ENCODE measurements at places on chromosomes 3 and 15. TPM values are rescaled to one million over a fixed set of nuclear protein-coding genes. Genes with fewer than 3 reads are reported as not detected.

- no peak for DNase-seq
Measured at GRCh38 chr3:157793745-157794144, 290.5 kb upstream of the VEPH1 start.

- DNase-seq: no peak
Measured at GRCh38 chr15:73515527-73515926, 72.6 kb downstream of the REC114 start.

The TMCO5A gene
- not detected for polyA plus RNA-seq

- no peak for DNase-seq
Measured at GRCh38 chr3:29936054-29936453, 655.2 kb downstream of the RBMS3 start.

DNA sequence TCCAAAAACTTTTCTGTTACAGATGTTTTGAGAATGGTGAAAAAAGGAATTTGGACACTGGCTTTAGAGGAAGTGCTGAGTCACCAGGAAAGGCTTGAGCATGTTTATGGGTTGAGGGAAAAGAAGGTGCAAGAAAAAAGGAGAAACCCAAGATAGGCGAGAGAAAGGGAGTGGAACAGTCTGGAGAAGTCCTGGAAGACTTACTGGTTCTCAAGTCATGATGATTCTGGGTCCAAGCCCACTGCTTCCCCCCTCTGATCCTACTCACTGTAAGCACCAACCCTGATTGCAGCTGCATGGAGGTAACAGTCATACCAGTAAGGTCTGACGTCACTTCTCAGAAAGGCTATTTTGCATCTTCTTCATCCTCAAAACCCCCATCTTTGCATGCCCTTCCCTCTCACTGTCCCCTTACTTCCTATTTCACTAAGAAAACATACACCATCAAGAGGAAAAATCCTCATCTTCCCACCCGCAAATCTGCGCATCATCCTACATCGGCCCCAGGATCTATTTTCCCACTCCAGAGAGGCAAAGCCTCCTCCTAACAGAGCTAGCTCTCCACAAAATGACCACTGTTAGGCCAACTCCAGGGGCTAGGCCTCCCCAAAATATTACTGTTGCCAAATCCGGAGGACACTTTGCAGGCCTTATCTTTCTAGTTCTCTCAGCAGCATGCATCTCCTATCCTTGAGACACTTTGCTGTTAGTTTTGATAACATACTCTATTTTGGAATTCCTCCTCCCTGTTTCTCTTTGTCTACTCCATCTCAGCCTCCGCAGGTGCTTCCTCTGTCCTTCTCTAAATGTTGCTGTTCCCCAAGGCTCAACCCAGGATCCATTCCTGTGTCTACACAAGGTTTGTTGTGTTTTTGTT, 3.2 kb upstream of the ATP13A3 start:
- DNase-seq: peak; percentile 92

- no peak for DNase-seq
Measured at GRCh38 chr3:136906725-136907124, 44.7 kb downstream of the NCK1 start.

The SENP8 gene
- 0.79 TPM for polyA plus RNA-seq

The ITIH1 gene
- polyA plus RNA-seq: 0.75 TPM

The PTX3 gene
- 9.1 TPM for polyA plus RNA-seq

DNA sequence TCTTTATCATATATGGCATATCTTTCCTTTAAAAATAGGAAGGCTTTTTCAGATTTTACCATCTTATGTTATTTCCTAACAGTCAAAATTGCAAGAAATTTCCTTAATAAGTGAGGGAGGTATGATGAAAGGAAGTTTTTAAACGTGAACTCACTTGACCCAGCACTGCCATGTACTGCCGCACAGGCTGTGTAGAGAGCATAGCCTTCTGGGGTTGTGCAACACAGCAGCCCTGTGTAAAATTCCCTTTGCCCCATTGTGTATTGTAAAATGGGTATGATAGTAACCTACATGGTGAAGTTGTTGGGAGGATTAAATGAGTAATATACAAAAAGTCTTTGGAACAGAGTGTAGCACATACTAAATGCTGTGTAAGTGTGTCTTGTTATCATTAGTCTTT, 78.6 kb downstream of the PEX5L start:
- no peak for DNase-seq

DNA sequence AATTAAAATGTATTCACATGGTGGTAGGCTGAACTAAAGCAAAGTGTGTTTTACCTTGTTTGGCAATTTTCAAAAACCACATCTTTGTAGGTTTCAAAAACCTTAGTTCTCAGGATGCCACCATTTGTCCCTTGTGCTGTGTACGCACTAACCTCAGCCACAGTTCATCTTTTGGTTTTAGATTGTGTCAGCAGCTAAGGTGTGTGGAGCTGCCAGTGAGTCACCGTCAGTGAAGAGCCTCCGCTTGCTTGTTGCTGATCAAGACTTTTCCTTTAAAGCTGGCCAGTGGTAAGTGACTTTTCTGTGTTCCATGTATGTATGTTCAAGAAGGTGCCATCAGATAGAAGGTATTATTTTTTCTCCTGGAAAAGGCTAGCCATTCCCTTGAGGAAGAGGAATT, 21.1 kb downstream of the OXNAD1 start:
- DNase-seq: no peak

The TMEM158 gene
- polyA plus RNA-seq: not detected

- DNase-seq: no peak
Measured at GRCh38 chr15:80856809-80857377, 77.7 kb downstream of the CEMIP start.

DNA sequence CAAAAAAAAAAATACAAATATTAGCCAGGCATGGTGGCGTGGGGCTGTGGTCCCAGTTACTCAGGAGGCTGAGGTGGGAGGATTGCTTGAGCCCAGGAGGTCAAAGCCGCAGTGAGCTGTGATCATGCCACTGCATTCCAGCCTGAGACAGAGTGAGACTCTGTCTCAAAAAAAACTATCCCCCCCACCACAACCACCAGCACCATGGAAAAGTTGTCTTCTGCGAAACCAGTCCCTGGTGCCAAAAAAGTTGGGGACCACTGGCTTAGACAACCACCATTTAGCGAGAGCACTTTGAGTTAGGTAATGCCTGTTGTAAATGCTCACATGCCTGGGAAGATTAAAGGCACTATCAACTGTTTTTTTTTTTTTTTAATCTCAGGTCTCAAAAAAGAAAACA, 15.4 kb downstream of the ARHGAP31 start:
- no peak for DNase-seq

GRCh38 chr15:89327113-89327512, 7.5 kb downstream of the POLG start:
- no peak for DNase-seq

The OR5K2 gene
- polyA plus RNA-seq: not detected

DNA sequence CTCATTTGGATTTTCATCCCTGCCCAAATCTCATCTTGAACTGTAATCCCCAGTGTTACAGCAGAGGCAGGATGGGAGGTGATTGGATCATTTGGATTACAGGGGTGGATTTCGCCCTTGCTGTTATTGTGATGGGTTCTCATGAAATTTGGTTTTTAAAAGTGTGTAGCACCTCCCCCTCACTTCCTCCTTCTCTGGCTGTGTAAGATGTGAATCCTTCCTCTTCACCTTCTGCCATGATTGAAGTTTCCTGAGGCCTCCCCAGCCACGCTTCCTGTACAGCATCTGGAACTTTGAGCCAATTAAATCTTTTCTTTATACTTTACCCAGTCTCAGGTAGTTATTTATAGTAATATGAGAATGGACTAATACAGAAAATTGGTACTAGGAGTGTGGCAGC, 316.8 kb downstream of the PLCL2 start:
- DNase-seq: no peak

DNA sequence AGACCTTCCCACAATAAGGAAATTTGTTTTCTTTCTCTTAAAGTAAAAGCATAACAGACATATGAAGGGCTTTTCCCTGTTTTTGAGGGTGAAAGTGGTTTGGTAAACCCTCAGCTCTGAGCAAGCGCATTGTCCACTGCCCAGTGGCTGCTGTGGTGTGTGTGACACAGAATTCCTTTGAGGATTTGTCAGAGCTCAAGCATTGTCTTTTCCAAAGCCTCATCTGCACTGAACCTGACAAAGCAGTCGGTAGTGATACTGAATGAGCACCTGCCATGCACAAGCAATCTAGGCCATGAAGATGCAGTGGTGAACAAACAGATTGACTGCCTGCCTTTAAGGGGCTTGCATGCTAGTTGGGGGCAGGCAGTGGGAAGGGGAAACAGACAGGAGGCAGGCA, 128.3 kb downstream of the PLCL2 start:
- no peak for DNase-seq

GRCh38 chr3:10743366-10744097, 72.5 kb upstream of the SLC6A11 start:
- DNase-seq: no peak

DNA sequence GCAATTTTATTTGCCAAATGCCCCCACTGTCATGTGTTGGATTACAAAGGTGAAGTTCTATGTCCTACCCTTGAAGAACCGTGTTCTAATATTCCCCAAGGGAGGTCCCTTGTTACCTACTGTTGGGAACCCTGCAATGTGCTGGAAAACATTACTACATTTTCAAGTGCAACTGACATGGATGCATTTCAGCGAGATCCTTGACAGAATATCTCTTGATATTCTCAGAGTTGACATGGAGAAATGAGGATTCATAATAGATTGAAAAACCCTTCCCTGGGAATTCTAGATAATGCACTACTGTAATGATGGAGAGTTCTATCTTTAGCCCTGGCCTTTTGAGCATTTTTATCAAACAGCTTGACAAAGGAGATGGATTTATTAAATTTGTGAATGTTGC, 397.4 kb downstream of the FEZF2 start:
- DNase-seq: no peak

DNA sequence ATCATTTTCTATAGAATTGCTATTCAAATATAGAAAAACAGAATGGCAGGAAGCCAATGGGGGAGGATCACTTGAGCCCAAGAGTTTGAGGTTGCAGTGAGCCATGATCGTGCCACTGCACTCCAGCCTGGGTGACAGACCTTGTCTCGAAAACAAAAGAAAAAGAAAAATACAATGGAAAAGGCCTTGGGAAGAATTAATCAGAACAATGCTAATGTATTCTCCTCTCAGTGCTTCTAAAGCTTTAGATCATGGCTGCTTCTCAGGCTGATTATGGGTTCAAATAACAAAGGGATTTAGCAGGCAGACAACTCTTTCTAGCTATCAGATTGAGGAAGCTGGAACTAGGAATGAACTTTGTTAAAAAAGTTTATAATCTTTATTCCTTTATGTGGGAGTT, 115.8 kb downstream of the PDCD6IP start:
- DNase-seq: no peak

The GRAMD1C gene
- 0.29 TPM for polyA plus RNA-seq

- DNase-seq: peak; percentile 72
Measured at GRCh38 chr15:98518823-98519561, 129.3 kb upstream of the IGF1R start.

- no peak for DNase-seq
Measured at GRCh38 chr15:85324202-85324601, 56.2 kb upstream of the AKAP13 start.

DNA sequence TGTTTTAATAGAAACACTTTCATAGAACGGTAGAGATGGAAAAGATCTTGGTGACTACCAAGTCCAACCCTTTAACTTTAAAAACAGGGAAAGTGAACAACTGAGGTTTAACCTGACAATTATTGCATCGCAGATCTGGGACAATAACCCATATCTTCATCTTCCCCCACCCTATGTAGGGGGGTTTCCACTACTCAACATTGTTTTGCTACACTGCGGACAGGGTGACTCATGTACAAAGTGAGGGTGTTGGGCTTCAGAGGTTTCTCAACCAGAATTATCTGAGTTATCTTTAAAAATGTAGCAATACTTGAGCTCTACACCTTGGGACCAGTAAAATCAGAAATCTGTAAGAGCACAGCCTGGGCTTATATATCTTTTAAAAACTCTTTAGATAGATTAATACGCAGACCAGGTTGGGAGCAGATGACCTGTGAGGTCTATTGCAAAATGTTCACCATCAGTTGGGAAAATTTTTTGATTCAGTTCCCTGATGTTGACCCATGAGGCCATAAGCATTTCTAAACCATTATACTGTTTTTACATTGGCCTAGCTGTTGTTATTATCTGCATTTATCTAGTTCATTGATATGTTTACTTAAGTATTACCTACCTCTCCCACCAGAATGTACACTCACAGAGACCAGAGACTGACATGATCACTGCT, 103.6 kb upstream of the ICE2 start:
- DNase-seq: no peak

DNA sequence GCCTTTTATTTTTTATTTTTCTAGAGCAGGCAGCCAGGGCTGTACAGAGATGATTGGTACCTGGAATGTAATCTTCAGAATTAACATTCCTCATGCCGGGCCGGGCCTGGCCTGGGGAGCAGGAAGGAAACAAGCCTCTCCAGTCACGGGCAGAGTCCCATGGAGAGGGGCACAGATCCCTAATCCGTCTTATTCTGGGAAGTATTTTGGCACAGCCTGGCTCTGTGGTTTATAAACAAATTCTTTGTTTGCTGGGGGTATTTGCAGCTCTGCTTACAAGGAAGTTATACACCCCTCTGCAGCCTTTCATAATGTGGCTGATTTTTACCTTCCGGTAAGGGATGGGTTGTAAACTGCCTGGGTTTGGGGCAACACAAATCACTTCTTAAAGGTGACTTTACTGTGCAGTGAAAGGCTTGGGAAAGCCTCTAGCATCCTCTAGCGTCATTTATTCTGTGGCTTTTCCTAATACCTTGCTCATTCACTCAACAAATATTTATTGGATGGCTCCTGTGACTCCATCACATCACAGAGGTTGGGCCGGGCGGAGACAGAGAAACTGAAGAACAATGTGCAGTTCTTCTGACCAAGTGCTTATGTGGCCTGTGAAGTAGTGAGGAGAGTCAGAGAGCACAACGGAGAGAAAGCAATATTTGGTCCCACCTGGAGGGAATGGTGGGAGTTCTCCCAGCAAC, 2.7 kb downstream of the SLC6A20 start:
- DNase-seq: no peak

DNA sequence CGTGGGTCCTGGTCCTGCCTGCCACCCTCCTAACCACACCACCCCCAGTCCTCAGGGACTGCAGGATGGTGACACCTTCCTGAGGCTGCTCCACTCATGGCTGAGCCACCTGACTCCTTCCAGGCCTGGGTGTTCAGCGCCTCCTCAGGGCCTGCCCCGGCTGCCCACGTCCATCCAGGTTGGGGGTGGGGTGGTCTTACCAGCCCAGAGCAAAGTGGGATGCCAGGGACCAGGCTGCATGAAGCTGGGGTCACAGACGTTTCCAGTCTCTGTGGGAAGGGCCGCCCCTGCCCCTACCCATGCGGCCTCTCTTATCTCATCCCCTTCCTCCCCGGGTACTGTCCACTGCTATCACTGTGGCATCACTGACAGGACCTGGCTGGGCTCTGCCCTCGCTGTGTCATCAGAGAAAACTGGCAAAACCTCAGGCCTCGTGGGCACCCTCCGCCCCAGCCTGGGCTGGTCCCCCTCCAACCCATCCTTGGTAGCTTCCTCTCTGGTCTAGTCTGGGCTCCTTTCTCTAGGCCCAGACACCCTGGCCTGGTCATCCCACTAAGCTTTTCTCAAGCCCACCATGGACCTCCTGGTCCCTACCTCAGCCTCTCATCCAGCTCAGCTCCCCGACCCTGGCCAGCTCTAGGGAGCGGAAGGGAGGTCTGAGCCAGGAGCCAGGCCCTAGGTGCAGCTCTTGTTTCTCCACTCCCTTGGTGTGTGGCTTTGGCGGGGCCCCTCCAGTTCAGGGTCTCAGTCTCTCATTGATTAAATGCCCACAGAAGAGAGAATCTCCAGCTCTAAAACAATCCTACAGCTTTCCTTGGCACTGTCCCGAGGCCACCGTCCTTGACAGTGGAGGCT, 32.9 kb downstream of the WNT7A start:
- DNase-seq: no peak

The GNAI2 gene
- polyA plus RNA-seq: 1,408 TPM

Data from CD14-positive monocyte (primary cell).